ENCODE measurements at places on chromosomes 4 and X.

DNA sequence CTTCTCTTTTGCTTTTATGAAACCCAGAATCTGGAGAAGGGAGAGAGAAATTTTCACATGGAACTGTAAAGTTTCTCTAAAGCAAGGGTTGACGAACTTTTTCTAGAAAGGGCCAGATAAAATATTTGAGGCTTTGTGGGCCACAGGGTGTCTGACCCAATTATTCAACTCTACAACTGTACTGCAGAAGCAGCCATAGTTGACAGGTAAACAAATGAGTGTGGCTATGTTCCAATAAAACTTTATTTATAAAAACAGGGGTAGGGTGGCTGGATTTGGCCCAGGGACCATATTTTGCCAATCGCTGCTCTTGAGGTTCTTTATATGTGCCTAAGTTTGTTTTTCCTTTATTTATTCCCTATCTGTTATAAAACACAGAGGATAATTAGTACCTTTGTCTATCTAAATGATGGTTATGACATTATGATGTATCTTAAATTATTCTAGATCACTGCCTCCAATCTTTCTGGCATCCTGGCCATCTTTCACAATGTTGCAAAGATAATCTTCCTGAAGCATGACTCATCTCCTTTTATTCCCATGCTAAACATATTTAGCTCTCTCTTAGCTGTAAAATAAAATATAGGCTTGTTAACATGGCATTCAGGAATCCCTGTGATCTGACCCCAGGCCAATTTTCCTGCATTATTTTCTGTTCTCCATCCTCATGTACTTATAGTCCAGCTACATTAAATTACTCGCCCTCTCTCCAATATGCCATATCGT lies 106.8 kb upstream of the CBLL2 start:
- no peak for DNase-seq

DNA sequence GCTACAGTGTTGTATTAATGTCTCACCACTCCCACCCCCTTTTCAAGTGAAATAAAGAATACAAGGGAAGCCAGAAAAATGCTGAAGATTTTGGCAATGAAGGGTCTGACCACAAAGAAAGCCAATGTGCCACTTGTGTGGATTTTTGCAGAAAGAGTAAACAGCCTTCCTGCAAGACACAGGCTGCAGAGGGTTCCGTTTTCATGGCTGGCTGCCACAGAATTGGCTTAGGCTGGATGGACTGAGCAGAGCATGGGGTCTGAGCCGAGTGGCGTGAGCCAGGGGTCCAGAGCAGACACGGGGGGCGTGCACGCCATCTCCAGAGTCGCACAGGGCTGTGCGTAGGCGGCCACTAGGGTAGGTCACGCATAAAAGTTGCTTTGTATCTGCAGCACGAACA lies 69.2 kb downstream of the MTNR1A start:
- DNase-seq: no peak

GRCh38 chr4:41052287-41052686 lies 162.1 kb downstream of the APBB2 start:
- no peak for DNase-seq

- no peak for DNase-seq
Measured at GRCh38 chr4:165612936-165613335, 234.1 kb downstream of the CPE start.

GRCh38 chr4:179225594-179225993 lies 1783.4 kb upstream of the AGA start:
- no peak for DNase-seq

DNA sequence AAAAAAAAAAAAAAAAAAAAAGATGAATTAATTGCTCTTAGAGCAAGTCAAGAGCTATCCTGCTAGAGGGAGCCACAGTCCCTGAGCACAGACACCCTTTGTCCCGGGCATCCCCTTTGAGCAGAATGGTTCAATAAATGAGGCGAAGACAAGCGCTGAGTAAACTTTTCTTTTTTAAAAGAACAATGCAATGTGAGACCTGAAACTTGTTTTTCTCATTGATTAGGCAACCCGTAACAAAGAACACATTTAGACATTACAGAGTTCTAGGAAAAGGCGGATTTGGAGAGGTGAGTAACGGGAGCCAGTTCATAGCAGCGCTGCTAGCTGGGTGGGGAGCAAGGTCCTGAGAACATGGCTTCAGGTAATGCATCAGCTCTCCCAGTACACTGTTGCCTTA lies 46.1 kb downstream of the GRK4 start:
- DNase-seq: no peak

DNA sequence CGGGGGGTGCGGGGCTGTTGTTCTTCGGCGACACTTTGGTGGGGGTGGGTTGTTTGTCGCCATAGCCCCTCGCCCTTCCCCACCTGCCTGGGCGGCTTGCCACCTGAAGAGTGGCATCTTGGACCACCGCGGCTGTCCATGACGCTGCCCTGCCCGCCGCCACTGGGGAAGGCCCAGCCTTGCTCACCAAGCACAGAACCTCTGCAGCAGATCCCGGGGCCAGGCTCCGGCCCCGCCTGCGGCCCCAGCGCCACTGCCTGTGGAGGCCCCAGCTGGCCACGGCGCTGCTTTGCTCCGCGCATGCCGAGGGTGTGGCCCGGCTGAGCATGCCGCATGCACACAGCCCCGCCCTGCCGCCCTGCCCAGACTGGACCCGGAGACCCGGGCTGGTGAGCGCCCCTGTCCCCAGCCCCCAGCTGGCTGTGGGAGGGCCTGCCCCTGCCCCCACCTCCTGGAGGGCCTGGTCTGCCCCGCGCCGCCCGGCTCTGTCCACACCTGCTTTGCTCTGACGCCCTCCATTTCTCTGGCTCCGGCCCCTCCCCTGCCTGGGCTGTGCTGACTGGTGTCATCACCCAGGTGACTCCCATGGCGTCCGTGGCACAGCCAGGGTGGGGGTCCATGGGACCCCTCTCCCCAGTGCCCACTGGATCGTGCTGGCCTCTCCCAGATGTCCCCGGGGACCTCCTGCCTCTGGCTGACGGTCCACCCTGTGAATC lies 5.3 kb downstream of the NAT8L start:
- DNase-seq: peak; percentile 26

- DNase-seq: no peak
Measured at GRCh38 chr4:1927675-1928074, 56.5 kb downstream of the NSD2 start.

- no peak for DNase-seq
Measured at GRCh38 chrX:85026170-85026569, 22.5 kb downstream of the APOOL start.

- no peak for DNase-seq
Measured at GRCh38 chrX:21171181-21171580, 203.0 kb upstream of the CNKSR2 start.

DNA sequence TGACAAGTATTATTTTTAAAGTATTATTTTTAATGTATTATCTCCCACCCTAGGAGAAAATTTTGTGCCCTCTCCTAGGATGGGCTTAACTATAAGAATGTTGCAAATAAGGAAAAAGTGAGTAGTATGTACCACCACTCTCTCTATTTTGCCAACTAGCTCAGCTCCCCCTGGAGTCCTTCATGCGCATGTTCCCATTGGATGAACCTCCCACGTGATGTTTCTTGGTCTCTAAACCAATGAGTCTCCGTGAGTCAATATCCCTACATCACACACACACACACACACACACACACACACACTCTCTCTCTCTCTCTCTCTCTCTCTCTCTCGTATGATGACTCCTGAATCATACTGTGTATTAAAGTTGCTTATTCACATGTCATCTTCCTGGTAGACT lies 129.7 kb upstream of the ZFP42 start:
- DNase-seq: no peak

DNA sequence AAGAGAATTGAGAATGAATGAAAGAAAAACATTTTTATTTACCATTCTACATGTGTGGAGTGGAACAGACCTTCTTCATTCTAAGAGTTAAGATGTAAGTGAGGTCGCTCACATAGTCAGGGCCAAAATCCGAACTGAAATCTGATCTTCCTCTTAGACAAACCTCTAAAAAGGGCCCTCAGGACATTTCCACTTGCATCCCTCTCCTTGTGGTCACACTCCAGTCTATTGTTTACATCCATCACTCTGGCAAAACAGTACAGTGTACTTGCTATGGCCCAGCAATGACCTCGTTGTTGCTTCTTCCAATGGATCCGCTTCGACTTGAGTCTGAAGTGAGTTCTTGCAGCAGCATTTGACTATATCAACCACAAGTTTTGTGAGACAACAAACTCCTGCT lies 54.2 kb downstream of the MOSPD2 start:
- no peak for DNase-seq

DNA sequence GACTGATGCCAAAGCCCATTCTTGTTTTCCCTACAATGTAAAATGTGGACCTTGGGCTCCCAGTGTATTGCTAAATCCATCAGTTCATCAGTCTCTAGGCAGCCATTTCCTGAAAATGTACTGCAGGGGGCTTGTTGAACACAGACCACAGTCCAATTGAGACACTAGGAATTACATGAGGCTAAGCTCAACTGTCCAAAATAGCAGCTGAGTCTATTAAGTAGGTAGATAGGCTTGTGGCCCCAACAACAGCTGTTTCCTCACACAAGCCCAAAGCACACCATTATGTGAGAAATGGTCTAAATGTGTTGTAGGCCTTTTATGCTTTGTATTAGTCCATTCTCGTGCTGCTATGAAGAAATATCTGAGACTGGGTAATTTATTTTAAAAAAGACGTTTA lies 60.0 kb upstream of the PAK3 start:
- DNase-seq: no peak

GRCh38 chrX:154714925-154715324 lies 36.0 kb downstream of the GAB3 start:
- peak; percentile 29 for DNase-seq

GRCh38 chr4:189773909-189774308 lies 166.8 kb upstream of the FRG1 start:
- no peak for DNase-seq

GRCh38 chr4:169110633-169111032 lies 100.6 kb upstream of the CBR4 start:
- DNase-seq: no peak

DNA sequence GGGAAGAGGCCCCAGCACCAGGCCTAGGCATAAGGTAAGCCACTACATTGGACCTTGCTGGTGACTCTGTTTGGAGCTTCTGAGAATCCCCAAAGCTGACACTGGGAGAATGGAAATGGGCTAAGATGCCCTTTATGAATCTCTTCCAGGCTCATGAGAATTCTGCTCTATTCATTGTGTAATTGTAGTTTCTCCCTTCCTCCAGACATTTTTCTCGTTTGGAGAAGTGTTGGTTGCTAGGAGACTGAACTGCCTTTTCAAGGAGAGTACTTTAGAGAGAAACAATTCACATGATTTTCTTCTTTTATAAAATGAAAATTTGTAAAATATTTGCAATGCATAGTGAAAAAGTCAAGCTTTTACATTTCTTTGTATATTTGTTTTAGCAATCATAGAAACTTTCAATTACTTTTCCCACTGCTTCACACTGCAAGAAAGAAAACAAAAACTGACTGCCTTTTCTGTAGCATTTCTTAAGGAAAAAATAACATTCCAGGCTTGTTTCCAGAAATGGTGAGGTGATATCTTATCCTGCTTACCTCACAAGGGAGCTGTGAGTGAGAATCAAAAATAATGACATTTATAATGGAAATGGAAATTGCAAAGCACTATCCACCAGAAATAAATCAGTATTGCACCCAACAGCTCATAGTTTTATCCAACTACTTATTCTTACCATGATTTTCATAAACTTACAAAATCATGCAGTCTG lies 24.9 kb upstream of the DCHS2 start:
- no peak for DNase-seq

GRCh38 chr4:56531823-56532222 lies 26.2 kb downstream of the ARL9 start:
- DNase-seq: no peak

- DNase-seq: no peak
Measured at GRCh38 chr4:55561889-55562288, 15.2 kb upstream of the CLOCK start.

- DNase-seq: no peak
Measured at GRCh38 chr4:90171491-90171890, 44.3 kb downstream of the CCSER1 start.

GRCh38 chr4:92646826-92647225 lies 343.1 kb downstream of the GRID2 start:
- no peak for DNase-seq

DNA sequence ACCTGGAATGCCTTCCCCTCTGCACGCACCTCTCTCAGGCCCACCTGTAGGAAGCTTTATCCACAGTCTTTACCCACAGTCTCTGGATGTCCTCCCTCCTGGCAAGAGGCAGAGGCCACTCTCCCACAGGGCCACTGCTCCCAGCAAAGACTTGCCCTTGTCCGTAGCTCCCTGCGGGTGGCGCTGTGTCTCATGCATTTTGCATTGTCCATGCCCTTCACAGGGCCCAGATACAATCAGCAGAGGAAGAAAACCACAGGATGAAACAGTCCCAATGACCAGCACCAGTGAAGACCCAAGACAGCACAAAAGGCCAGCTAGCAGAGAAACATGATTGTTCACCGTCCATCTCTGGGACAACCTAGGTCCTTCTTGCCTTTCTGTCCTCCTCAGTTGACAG lies 2.1 kb upstream of the NSG1 start:
- peak; percentile 78 for DNase-seq

GRCh38 chrX:133796282-133796681 lies 189.1 kb downstream of the GPC3 start:
- DNase-seq: no peak

- DNase-seq: no peak
Measured at GRCh38 chrX:68443155-68443868, 10.0 kb upstream of the OPHN1 start.

GRCh38 chrX:131827935-131828334 lies 195.2 kb upstream of the STK26 start:
- peak; percentile 35 for DNase-seq

GRCh38 chr4:125626946-125627345 lies 312.2 kb downstream of the FAT4 start:
- no peak for DNase-seq

GRCh38 chrX:18353931-18354368 lies 538 bp downstream of the SCML2 start:
- peak; percentile 38 for DNase-seq

- no peak for DNase-seq
Measured at GRCh38 chr4:74631338-74631737, 163.0 kb downstream of the BTC start.

DNA sequence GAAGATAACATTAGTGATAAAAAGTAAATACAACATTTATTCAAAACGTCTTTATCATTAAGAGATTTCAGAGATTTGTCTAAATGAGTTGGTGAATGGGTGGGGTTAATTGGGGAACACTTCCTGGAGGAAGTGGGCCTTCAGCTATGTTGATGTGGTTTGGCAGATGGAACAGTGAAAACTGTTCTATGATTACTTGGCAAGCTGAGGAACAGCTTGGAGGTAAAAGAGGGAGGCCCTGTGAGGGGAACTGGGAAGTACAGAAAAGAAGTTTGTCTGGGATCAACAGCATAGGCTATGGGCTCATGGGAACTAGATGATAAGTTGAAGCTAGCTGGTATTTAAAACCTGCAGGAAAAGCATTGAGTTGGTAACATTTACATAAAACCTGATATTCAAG lies 26.0 kb downstream of the OCRL start:
- no peak for DNase-seq

DNA sequence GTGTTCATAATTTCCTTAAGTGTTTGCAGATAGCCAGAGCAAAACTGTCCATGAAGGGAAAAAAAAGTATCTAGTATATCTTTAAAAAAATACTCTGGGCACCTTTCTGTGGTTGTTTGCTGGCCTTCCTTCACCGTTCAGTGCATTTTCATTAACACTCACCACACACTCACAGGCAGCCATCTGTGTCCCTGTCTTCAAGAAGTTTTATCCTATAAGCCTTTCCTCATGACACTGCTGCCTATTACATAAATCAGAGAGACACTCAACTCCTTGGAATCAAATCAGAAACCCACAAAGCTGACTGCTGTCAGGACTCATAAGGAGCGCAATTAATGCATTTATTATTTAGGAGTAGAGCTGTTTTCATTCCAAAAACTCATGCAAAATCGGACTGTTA lies 1720.2 kb downstream of the PCDH7 start:
- DNase-seq: no peak

Measured in glutamatergic neuron (in vitro differentiated cells).